Right forelimb (tissue), 1 donor: ENCODE measurements at places on chromosomes 2 and 18.

DNA sequence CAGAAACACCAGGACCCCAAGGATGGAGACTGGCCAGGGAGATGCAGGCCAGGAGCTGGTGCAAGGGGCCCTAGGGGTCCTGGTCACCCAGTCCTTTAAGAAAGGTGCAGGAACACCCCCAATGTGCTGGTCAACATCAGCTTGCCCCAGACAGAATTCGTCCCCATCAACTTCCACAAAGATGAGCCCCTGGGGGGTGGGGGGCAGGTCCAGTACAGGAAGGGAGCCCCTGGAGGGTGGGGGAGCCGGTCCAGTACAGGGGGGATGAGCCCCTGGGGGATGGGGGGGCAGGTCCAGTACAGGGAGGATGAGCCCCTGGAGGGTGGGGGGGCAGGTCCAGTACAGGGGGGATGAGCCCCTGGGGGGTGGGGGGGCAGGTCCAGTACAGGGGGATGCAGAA lies 160.7 kb upstream of the SALL3 start:
- DNase-seq, result no peak

DNA sequence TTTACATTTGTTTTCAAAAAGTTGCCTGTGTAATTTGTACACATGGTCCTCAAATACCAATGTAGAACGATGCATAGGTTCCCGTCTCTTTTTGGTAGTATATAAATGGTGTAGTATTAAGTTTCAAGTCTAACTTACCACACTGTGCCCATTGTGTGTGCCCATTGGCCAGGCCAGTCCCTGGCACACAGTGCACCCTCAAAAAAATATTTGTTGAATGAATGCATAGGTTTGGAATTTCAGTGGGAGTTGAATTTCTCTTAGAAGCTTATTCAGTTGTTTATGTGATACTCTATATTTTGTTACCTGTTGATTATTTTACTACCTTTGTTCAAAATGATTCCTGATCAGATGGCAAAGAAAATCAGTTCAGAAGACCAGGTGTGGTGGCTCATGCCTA lies 30.1 kb downstream of the IDH1 start:
- DNase-seq, result no peak

DNA sequence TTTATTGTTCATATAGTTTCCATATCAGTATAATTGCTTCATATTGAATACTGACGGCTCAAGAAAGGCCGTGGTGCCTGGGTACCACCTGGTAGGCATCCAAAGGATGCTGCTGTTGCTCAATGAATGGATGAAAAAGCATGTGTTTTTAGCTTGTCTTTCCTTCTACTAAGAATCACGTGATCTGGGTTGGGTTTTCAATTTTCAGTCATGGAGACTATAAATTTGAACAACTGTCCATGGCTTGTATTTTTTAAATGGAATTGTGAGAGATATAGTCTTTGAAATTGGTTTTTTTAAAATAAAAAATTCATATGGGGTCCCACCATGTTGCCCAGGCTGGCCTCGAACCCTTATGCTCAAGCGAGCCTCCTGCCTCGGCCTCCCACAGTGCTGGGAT lies 25.3 kb downstream of the EMILIN2 start:
- DNase-seq, result no peak

DNA sequence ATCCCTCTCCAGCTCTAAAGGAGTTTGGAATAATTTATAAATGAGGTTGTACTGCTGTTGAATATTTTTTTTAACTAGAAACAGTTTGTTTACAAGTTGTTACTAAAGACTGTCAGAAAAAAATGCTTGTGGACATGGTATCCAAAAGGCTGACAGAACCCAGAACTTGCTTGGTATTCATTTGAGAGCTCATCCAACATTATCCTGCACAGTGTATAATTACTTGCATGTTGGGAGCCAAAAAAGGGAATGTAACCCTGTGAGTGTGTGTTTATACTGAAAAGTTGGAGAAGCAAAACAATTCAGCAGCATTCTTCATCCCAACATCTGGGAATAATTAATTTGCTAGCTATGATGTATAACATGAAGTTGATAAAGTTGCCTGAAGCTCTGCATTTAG lies 42.1 kb upstream of the EHBP1 start:
- no peak for DNase-seq

DNA sequence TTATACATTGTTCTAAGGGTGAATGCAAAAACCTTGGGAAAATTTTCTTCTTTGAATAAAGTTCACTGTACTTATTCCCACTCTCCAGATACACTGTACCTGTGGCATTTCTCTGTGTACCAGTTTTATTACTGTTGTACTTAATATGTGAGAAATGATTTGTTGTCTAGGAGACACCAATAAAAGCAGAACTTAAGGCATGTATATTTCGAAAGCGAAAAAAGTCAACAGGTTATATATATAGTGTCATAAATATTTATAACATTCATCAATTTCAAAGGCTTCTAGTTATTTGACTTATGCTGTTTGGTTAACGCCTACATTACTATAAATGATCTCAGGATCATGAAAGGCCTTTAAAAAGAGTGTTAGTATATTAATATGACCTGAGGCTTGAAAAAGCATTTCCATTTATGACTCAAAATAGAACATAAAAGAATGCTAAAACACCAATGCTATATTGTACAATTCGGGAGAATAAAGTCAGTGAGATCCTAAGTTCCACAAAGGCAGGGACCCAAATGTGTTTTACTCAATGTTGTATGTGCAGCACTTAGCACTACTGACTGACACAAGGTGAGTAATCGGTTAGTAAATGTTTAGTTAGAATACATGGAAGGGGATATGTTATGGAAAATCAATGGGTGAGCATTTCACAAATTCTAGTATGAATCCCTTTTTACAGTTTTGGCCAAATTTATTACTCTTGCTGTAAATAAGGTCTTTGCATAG lies 32.2 kb upstream of the HNRNPA3 start:
- no peak for DNase-seq

- DNase-seq, result peak; percentile 60
Observed at GRCh38 chr2:113080134-113080533, 12.4 kb downstream of the IL1F10 start.

DNA sequence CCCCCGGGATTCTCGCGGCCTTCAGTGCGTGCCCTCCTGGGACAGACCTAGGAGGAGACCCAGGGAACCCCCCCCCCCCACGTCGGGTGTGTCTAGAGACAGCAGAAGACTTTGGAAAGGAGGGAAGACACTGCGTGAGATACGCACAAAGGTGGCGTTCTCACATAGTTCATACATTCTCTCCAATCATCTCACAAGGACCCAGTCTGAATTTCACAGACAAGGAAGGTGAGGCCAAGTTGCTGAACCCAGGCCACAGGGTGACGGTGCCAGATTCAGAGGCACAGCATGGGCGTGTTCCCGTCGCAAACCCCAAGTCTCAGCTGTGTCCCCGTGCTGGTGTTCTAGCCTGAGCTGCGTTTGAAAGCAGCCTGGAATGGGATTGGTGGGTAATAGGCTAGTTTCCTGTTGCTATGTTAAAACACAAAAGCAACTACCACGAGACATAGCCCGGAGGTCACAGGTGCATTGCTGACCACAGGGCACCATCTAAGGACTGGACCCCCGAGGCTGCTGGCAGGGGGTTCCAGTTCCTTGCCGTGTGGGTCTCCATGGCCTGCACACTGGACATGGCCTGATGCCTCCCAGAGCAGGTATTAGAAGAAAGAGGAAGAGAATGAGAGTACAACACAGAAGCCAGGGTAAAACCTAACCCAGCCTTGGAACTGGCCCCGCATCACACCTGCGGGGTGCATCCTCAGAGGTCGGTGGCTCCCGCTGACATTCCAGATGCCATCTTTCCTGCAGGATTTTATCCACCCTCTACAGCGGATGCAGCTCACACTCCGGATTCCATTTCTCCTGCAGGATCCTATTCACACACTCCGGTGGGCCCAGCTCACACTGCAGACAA lies 1.1 kb upstream of the PXDN start:
- peak; percentile 41 for DNase-seq

- no peak for DNase-seq
Observed at GRCh38 chr2:24651643-24652003, 141.6 kb downstream of the PTRHD1 start.

DNA sequence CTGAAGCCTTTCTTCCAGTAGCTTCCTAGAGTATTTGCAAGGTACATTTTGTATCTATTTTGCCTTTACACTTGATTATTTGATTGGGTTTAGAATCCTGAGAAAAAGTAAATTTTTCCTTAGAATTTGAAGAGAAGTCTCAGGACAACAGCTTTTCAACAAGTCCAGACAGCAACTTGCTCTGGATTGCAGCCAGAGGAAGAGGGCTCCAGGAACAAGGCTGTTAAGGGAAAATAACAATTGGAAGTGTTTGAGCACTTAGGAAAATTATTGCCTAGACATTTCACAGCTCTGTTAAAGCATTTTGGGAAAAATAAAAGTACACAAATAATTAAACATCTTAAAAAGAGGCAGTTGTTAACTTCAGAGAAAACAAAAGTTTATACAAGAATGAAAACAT lies 58.3 kb upstream of the RAPGEF4 start:
- DNase-seq, result no peak
